ENCODE measurements at places on chromosomes 5 and 9.
A peak's percentile ranks its signal among the peaks of the same experiment; 100 is the strongest.

DNA sequence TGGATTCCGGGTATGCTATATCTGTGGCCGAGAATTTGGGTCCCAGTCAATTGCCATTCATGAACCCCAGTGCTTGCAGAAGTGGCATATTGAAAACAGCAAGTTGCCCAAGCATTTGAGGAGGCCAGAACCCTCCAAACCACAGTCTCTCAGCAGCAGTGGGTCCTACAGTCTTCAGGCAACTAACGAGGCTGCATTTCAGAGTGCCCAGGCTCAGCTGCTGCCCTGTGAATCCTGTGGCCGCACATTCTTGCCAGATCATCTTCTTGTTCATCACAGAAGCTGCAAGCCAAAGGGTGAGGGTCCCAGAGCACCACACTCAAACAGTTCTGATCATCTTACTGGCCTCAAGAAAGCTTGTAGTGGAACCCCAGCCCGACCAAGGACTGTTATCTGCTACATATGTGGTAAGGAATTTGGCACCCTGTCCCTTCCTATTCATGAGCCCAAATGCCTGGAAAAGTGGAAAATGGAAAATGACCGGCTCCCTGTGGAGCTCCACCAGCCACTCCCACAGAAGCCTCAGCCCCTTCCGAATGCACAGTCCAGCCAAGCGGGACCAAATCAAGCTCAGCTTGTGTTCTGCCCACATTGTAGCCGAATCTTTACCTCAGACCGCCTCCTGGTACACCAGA is 23.0 kb downstream of the ZNF474 start:
- no peak for DNase-seq

- DNase-seq = no peak
Measured at GRCh38 chr5:93062548-93062947, 518.5 kb downstream of the NR2F1-AS1 start.

- DNase-seq = peak; percentile 17
Measured at GRCh38 chr9:38085308-38085707, 16.3 kb upstream of the SHB start.

DNA sequence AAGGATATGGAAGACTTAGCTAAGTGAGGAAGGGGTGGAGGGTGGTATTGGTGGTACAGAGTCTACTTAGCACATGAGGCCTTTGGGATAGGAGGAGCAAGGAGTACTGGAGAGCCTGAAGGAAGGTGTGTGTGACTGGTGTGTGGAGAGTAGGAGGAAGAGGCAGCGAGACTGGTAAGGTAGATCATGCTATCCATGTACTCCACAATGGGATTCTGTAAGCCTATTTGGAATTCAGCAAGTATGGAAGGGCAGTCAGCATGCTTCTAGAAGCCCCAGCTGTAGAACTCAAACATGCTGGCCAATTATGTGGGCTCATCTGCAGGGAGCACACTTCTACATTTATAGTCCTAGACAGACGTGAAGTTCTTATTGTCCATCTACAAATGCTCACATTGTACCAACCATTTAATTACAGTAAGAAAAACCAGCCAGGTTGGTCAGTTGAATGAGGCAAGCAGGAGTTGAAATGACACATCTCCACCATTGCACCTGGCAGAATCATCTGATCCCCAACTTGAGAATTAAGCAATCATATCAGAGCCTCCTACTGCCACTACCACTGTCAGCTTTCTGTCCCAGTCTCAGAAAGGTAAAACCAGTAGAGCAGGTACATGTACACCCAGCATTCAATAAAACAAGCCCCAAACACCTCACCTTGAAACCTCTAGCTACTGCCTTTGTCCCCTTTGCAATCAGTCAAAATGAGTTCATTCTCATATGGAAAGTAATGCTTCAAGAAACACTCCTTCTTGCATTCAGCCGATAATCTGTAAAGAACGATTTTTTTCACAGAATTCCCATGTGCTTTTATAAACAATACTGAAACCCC is 60.9 kb upstream of the GLRX start:
- no peak for DNase-seq

DNA sequence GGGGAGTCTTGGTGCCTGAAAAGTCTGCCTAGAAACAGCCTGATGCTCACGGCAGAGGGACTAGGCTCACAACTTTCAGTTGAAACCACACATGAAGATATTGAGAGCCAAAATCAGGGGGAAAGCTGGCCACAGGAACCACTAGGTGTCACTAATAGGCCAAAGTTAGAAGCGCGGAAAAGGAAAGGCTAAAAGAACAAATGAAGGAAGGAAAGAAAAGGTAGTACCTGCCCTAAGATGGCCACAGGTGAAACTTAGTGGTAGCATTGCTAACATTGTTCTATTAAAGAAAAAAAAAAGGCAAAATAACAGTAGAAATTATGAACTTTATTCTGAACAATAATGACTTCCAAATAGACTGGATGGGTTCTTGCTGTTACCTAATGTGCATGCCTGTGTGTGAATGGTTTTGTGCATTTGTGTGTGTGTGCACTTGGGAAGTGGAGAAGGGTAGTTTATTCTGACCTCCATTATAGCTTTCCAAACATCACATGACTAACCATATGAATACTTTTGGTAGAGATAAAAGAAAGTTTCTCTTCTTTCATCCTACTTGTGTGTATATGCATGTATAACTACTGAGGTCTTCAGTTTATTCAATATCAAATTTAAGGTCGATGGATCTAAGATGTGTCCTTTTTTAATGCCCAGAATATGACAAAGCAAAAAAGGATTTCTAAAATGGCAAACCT is 2.1 kb upstream of the RFESD start:
- DNase-seq = no peak

DNA sequence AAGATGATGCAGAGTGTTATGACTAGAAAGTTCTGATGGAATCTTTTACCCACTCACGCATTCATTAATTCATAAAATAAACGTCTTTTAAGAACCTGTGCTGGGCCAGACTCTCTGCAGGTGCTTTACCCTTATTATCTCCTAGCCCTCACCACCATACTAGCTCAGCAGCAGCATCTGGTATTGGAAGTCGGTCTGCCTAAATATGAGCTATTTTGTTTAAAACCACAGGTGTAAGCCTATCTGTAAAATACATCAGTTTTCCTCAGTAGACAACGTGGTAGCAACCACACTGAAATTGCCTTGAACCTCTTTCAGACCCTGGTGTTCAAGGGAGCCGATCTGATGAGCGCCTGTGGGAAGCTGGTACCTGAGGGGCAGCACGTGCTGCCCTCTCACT is 69.4 kb downstream of the PPIC start:
- no peak for DNase-seq

DNA sequence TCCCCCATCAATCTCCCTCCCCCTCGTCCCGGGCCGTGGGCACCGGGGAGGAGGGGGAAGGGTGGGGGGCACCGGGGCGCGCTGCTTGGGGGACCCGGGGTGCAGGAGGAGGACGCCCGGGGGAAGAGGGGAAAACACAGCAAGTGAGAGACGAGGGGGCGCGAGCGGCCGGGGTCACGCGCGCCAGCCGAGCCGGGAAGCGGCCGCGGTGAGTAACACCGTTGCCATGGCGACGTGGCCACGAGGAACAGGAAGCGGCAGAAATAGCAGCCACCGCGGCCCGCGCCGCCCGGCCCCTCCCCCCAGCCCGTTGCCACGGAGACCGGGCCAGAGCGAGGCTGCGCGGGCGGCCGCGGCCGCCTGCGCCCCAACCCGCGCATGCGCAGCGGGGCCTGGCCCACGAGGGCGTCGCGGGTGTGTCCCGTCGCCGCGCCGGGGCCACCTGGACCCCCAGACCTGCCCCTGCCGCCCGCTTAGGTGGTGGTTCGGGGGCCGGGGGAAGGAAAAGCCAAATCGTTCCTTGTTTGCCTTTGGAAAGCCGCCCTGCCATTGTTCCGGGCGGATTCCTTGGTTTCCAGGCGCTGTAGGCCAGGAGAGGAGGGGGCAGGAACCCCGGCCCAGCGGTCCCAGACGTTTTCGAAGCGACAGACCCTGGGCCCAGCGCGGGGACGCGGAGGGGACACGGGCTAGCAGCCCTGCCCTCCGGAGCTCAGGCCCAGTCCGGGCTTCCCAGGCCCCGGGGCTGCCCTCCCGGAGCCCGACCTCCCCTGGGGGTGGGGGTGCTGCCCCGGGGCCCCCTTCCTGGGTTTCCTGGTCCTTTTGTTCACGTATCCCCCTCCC is 207.1 kb downstream of the C9orf50 start:
- DNase-seq = peak; percentile 98

- no peak for DNase-seq
Measured at GRCh38 chr5:6086871-6087270, 291.5 kb downstream of the MED10 start.
